Activated CD8-positive, alpha-beta memory T cell treated with anti-CD3 and anti-CD28 coated beads, Interleukin-2, amount 10 ng/mL, durations not matched to agents 7 days and 5 days (primary cell): ENCODE measurements at places on chromosomes 3 and 15.

DNA sequence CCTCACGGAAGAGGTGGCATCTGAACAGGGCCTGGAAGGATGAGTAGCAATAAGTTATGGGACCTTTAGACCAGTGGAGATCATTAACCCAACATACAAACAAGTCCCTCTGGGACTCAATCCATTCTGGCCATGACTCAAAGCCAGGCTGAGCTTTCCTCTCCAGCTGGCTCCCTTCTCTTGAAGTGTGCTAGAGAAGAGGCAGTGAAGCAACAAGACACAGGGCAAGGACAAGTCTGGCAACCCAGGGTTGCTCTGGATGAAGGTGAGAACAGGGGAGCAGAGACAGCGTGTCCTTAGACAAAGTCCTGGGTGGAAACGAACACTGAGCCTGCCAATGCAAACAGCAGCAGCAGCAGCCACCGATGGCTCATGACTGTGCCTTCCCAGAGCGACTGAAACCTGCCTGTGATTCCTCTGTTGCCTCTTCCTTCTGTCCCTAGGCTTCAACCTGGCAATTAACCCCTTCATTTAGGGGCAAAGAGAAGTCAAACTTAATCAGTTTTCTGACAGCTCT, 86.8 kb downstream of the BDH1 start:
- no peak for DNase-seq

GRCh38 chr3:15211937-15212336, 5.9 kb downstream of the CAPN7 start:
- no peak for DNase-seq

DNA sequence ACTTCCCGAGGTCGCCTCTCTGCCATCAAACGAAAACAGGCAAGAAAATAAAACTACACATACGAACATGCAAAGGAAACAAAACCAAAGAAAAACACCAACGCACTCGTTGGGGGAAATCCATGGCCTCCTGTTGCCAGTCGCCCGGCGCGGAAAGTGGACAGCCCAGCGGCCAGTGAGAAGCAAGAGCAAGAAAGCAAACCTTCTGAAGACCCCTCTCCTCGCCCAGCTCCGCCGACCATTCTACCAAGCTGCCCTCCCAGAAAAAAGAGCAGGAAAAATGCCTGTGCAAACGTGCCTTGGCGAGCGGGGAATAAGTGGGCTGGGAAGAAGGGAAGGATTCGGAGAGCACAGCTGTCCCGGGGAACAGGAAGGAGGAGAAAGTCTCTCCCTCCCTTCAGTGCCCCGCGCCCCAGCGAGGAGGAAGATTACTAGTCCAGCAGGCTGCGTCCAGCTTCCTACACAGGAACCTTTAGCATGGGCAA, 802 bp upstream of the NECTIN3 start:
- DNase-seq, result peak; percentile 43

DNA sequence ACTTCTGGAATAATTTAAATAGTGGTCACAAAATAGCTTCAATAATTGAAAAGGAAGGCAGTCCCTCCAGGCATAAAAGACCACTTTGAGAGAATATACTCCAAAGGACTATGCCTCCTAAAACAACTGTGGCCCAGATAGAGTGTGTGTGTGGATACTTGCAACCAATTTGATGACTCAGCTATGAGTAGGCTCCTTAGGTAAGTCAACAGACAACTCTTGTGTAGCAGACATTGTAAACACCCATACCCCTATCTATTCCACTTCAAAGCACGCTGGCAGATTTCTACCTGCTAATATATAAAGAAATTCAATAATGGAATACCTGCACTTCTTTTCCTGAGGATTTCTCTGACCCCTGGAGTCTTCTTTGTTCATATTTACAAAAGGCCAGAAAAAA, 254.5 kb downstream of the NEK10 start:
- DNase-seq, result no peak

- no peak for DNase-seq
These were observed 1058.6 kb downstream of the NTRK3 start for GRCh38 chr15:87197981-87198380.

GRCh38 chr3:134066158-134066541, 36.4 kb upstream of the SLCO2A1 start:
- peak; percentile 19 for DNase-seq

GRCh38 chr15:95590533-95591044, 739.9 kb upstream of the NR2F2 start:
- DNase-seq, result no peak

DNA sequence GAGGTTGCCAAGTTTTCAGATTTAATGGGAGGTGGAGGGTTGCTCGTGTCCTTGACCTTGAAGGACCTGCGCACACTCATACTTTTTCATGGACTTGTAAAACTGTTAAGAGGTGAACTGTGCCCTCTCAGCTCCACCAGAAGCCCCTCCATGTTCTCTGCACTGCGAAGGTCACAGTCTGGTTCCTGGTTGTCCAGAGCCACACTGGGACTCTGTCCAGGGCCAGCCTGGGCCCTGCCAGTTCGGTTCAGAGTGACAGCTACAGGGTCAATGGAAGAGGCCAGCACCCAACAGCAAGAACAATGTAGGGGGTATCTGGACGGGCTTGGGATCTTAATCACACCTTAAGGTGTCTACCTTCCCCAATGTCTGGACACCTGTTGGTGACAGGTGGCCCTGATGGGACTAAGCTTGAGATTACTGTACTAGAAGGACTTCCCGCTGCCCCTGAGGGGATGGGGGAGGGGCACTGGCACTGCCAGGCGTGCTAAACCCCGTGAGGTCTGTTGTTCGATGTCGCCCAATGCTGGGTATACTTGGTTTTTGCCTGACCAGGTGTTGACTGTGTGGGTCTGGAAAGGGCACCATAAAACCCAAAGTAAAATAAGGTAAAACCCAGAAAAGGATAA, 34.7 kb downstream of the GRK7 start:
- DNase-seq, result no peak

GRCh38 chr3:29138171-29138570, 142.7 kb upstream of the RBMS3 start:
- no peak for DNase-seq

DNA sequence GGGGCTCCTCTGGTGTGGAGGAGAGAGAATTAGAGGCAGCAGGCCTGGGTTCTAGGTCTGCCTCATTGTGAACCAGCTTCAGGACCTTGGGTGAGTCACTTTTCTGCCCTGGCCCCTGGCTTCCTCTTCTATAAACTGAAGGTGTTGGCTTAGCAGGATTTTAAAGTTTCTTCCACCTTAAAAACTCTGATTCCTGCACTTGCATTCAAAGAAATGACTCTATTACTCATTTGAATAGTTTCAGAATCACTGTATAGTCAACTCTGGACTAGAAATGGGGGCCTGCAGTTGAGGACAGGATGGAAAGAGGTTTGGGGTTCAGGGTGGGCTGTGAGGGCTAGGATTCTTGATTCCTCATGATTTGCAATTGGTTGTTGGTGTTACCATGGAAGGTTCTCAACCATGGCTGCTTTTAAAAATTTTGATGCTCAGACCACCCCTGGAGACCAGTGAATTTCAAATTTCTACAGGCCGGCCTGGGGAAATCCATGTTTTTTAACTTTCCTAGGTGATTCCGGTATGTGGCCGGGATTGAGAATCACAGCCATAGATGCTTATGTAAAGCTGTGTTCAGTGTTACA, 19.9 kb downstream of the SMAD3 start:
- peak; percentile 85 for DNase-seq

DNA sequence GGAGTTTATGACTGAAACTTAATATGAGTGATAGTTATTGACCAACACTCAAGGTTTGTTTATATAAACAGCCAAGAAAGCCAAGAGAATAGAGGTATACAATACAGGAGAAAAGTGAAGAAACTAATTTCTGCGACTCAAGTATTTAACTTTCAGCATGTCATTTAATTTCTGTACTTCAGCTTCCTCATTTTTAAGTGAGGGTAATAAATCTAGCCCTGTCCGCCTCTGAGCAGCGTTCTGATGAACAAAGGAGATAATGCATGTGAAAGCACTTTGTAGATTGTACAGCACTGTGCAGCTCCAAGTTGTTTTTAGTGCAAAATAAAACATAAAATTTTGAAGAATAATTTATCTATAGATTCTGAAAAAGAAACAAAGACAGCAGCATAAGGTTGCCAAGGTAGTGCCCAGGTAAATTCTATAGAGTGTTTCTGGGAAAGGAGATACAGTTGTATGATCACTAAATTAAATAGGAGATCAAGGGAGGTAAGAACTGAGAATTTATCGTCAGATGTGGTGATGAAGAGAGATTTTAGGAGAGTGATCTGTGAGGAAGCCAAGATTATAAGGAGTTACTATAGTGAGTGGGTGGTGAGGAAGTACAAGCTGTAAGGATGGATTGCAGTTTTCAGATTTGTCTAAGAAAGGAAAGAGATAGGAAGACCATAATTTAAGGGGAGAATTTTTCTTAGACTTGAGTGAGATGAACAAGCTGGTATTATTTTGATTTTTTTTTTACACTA, 71.3 kb downstream of the RASA2 start:
- no peak for DNase-seq

DNA sequence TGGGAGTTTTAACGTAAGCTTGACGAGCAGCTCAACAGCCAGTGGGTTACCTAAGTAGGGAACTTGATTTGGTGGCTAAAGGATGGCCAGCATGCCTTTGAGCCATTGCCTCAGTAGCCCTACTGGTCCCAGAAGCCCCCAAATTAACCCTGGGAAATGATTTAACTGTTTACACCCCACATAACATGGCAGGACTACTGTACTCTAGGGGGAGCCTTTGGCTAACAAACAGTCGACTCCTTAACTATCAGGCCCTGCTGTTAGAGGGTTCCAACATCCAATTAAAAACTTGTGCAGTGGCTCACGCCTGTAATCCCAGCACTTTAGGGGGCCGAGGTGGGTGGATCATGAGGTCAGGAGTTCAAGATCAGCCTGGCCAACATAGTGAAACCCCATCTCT, 9.4 kb upstream of the SMCO1 start:
- no peak for DNase-seq

- no peak for DNase-seq
These were observed 12.8 kb downstream of the PPCDC start for GRCh38 chr15:75036212-75036616.

DNA sequence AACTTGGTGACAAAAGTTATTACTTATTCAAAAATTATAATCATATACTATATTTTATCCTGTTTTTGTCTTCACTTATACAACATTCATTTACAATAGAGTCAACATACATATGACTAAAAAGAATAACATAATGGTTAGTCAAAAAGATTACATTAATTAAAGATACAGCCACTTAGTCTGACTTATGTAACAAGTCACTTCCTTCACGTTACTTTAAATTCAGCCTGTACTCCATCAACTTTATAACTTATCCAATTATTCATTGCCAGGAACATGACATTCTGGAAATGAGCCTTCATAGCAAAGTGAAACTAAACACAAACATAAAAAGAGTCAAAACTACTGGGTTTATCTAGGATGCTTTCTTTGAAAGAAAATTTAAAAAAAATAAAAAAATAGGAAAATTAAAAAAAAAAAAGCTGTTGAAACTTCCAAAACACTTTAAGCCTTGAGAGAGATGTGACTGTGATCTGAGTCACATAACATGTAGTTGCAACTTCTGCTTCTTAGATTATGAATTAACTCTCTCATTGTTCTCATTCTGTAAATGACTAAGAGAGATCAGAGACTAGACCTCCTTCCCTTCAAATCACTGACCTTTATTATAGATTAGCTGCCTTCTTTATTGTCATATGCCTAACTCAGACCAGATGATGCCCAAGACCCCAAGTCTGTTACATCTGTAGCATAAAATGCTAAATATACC, 107.8 kb downstream of the MYRIP start:
- DNase-seq, result no peak

- no peak for DNase-seq
These were observed 84.3 kb upstream of the NEO1 start for GRCh38 chr15:72967811-72968530.
